Stimulated activated CD4-positive, alpha-beta T cell treated with anti-CD3 and anti-CD28 coated beads, Interleukin-1b, Interleukin-23, amount 100 ng/mL, for 24 hours (primary cell): ENCODE measurements at places on chromosomes 6 and 20.
A peak's percentile ranks its signal among the peaks of the same experiment; 100 is the strongest.

DNA sequence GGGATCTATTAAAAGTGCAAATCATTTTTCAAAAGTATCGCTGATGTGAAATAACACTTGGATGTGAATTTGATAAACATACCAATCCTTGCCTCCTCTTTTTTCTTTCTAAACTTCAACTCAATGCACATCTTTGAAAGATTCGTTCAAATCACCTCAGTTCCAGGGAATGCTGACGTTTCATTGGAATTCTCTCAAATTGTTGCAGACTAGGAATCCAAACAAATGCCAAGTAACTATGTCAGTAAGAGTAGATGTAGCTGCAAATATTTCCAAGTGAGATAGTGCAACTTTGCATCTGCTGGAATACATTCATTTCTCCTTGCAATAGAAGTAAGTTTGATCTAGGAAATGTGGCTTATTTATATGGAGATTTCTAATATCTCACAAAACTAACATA, 220.7 kb downstream of the FUT9 start:
- no peak for DNase-seq

DNA sequence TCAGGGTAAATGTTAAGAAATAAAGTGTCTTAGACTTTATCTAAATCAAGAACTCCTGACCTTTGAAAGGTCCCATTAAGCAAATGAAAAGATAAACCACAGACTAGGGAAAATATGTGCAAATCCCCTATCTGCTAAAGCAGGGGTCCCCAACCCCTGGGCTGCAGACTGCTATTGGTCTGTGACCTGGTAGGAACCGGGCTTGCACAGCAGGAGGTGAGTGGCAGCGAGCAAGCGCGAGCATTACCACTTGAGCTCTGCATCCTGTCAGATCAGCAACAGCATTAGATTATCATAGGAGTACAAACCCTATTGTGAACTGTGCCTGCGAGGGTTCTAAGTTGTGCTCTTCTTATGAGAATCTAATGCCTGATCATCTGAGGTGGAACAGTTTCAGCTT, 42.4 kb downstream of the LCA5 start:
- no peak for DNase-seq

DNA sequence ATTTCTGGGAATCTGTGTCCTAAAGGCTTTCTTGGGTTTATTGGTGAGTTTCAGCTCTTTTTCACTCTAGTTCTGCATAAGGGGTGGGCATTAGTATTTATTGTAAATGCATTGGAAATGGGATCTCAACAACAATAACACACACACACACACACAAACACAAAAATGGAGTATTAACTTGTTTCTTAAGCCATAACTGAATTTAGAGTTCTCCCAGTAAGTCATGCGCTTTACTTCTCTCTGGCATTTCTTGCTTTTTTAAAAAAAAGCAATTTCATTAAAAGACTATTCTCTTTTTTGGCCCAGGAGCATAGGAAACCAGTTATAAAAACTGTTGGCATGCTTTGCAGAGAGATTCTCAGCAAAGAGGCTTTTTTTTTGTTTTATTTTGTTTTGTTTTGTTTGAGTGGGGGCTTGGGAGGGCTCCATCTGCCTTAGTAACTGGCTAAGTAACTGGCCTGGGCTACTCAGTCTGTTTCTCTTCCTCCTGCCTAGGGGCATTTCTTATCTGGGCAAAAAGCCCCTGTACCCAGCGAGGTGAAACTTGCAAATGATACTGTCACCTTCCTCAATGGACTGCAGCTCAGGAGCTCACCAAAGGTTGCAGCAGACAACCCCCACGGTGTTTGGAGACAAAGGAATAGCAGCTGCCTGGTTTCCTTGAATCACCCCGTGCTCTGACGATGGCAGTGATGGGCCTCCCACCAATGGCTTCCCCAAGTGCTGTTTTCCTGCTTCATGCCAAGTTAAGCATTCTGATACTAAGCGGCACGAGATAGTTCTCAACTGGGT, 128.5 kb downstream of the BCAS1 start:
- no peak for DNase-seq

- no peak for DNase-seq
These were observed 10.1 kb upstream of the GMEB2 start for GRCh38 chr20:63636752-63637628.

DNA sequence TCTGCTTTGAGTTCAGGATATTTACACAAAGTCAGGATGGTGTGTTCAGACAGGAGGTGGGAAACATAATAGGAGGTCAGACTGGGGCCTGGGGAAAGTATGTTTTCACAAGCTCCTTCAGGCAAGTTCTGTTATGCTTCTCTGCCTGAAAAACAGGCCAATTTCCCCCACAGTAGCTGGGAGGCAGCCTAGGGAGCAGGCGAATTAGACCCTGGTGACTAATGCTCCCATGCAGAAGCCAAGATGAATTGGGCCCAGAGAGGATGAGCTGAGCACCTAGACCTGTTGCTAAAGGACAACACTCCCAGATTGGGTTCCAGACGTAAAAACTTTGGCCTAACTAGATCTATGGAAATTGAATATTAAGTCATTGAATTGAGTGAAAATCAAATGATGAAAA, 142.2 kb upstream of the MAP3K7 start:
- no peak for DNase-seq

GRCh38 chr6:36094753-36095496, 35.4 kb upstream of the MAPK13 start:
- peak; percentile 62 for DNase-seq

GRCh38 chr6:43144879-43145278, 26.2 kb upstream of the SRF start:
- DNase-seq = no peak

- DNase-seq = no peak
These were observed 148.6 kb upstream of the ZFP64 start for GRCh38 chr20:52340036-52340634.

DNA sequence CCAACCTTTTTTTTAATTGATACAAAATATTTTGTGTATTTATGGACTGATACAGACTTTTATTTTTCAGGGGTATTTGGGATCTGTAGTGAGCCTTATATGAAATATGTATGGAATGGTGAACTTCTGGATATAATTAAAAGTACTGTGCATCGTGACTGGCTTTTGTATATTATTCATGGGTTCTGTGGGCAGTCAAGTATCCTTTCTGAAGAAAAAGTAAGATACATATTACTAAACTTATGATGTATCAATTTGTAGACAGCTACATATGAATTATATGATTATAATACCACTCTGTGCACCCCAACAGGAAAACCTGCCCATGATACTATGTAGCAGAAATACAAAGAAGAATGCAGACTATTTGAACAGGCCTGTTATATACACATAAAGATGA, 47.2 kb downstream of the FIG4 start:
- DNase-seq = no peak

- DNase-seq = no peak
These were observed 7.5 kb upstream of the BFSP1 start for GRCh38 chr20:17538517-17539170.

GRCh38 chr6:34235307-34236130, 1.2 kb upstream of the HMGA1 start:
- no peak for DNase-seq

DNA sequence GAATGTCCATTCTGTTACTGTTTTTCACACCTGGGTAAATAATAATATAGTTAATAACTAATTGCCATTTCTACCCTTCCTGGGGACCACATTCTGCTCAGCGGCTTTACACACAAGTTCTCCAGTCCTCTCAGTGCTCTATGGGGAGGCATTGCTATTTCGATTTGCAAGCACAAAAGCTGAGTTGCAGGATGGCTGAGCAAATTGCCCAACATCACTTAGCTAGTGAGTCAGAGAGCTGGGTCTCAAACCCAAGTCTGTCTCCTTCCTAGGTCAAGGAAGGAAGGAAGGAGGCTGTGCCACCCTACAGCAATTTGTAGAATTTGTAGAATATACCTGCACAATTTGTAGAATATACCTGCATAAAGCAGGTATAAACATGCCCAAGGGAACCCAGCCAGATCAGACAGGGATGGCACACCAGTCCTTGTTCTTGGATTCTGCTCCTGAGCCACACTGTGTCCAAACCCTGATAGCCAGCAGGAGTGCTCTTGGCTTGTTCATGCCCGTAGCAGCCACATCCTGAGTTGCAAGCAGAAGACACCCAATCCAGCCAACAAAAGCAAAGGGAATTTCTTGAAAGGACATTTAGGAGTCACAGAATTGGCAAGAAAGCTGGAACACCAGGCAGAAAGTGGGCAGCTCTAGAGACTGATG, 56.9 kb downstream of the LY86 start:
- DNase-seq = no peak

GRCh38 chr20:51456511-51457509, 85.7 kb downstream of the NFATC2 start:
- no peak for DNase-seq

GRCh38 chr6:162543221-162543620, 184.3 kb downstream of the PRKN start:
- DNase-seq = no peak

DNA sequence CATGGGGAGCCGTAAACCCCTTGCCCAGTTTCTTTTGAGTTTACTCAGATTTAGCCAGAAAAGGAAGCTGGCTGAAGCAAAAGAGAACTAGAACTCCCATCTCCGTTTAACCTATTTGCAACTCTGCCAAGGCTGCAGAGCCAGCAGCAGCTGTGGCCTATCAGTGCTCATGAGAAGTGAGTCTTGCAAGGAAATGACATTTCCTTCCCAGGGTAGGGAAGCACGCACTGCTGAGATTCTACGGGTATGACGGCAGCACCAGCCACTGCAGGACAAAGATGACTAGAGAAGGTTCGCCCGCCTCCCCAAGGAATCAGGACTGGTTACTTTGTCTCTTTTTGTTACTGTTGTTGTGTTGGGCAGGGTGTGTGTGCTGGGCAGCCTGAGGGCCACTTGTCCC, 47.6 kb downstream of the PPP1R3G start:
- no peak for DNase-seq

- no peak for DNase-seq
These were observed 45.2 kb downstream of the HLA-G start for GRCh38 chr6:29872791-29873190.

- no peak for DNase-seq
These were observed 50.8 kb downstream of the GRM4 start for GRCh38 chr6:34095136-34095505.

DNA sequence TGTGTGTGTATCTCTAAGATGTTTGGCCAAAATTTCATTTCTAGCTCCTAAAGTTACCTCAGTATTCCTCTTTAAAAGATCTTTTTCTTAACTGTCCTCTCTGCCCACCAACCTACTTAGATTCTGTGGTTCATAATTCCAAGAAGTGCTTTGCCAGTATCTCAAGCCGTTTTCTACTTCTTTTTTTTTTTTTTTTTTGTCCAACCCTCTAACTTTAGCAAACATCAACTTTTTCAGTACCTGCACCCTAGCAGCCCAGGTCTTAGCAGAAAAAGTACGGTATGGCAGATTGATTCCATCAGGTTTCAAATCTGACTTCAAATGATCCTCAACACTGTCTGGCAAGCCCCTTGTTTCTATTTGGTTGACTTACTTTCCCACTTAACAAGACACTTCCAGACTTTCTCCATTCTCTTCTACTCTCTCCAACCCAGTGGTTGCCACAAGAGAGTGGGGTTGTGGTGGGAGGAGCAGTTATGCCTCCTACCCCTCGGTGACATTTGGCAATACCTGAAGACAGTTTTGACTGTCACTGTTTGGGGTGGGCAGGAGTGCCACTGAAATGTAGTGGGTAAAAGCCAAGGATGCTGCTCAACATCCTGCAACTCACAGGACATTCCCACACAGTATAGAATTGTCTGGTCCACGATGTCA, 10.8 kb upstream of the MAN1A1 start:
- DNase-seq = no peak

- no peak for DNase-seq
These were observed 215.0 kb downstream of the SYNDIG1 start for GRCh38 chr20:24684421-24684871.

DNA sequence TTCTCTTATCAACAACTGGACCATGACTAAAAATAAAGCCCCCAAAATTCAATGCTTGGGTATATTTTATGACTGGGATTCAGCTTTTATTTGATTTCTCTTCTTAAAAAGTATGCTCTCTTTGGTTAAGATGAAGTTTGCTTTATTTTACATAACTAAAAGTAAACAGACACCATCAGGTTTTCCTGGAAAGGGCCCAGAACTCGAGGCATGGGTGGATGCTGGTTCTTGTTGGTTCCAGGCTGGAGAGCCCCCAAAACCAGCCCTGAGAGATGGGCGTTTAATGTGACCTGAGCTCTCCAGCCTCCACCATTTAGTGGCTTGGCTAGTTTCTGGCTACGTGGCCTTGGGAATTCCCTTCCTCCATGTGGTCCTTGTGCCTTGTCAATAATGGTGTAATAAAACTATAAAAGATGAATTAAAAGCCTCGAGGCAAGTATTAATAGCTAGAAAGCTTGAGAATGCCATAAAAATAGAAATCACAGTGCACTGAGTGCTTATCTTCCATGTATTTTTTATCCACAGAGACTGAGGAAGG, 34.1 kb downstream of the BANF2 start:
- DNase-seq = no peak

DNA sequence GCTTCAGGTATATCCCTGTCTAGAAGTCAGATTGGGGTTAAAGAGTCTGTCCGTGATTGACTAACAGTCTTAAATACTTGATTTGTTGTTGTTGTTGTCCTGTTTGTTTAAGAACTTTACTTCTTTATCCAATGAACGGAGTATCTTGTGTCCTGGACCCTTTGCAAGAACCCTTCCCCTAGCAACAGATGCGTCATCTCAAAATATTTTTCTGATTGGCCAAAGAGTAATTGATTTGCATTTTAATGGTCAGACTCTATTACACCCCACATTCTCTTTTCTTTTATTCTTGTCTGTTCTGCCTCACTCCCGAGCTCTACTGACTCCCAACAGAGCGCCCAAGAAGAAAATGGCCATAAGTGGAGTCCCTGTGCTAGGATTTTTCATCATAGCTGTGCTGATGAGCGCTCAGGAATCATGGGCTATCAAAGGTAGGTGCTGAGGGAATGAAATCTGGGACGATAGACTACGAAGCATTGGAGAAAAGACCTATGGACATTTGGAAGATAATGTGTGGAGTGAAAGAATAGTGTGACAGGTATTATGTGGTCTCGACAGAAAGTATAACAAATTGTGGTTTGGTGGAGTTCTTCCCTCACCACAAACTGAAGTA, at the start of gene HLA-DRA:
Gene HLA-DRA (plus strand): TSS at position 286 of the 613 bp plus-strand sequence. CDS start 64 bp downstream, at position 350.
- no peak for DNase-seq

DNA sequence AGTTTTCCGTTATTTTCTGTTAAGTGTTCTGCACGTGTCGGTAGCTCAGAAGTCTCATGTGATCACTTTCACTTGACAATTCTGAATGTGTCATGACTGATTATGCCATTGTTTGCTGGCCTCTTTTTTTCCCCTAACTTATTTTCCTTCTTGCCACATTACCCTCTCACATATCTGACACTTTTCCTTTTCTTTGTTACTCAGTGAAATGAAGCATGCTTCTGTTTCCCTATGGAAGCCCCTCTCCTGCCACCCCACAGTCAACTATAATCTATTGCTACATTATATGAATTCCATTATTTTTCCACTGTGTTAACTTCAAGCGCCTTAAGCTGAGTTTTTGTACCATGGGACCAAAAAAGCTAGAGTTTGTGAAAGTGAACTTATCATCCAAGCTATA, 531.6 kb upstream of the HS3ST5 start:
- DNase-seq = no peak
